Effector memory CD8-positive, alpha-beta T cell (primary cell): ENCODE measurements at places on chromosomes 13 and 19.

- DNase-seq: no peak
Observed at GRCh38 chr19:42293540-42293939, 8.4 kb upstream of the PRR19 start.

DNA sequence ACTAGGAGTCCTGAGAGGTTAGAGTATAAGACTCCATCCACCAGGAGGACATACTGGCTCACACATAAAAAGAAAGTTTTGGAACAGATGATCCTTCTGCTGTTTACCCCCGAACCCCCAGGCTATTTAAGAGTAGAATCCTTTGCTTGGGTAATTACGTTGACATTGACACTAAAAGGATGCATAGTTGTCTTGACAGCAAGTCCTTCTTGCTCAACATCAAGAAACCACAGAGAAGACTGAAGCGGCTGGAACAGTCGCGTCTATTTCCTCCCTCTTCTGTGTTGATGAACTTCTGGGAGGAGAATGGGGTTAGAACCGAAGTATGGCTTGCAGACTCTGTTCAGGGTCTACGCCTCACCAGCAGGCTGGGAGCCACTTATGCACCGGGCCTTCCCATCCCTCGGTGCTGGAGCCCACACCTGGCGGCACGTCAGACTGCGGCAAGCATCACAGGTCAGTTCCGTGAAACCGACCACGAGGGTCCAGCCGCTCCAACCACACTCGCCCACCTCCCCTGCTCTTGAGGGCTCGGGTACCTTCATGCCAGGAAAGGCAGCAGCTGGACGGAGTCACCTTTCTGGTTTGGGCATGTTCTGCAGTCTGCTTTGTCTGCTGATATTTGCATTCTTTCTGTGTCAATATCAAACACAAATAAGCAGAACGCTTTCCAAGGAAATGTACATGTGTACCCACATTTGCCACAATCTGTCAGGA, 42.4 kb upstream of the RANBP3 start:
- DNase-seq: no peak

DNA sequence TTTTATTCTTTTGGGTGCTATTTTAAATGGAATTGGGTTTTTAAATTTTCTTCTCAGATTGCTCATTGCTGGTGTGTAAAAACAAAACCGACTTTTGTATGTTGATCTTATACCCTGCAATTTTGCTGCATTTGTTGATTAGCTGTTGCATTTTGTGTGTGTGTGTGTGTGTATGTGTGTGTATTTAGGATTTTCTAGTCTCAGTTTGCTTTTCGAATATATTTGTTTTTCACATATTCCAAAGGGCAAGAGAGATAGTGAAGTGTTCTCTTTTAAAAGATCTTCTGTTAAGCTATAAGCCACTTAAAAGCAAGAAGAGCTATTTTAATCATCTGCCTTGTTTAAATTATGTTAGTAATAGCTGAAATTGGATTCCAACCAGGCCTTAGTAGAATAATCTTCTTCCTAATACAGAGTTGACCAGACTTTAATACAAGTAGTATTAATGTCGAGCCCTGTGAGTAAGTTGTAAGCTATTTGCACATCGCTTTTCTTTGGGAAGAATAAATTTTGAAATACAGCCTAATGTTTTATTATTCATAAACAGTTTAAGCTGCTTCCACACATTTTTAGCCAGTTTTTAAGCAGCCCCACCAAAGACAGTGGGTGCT, 57.4 kb downstream of the TM9SF2 start:
- no peak for DNase-seq

GRCh38 chr19:32471811-32472210, 66.2 kb downstream of the DPY19L3 start:
- DNase-seq: no peak

DNA sequence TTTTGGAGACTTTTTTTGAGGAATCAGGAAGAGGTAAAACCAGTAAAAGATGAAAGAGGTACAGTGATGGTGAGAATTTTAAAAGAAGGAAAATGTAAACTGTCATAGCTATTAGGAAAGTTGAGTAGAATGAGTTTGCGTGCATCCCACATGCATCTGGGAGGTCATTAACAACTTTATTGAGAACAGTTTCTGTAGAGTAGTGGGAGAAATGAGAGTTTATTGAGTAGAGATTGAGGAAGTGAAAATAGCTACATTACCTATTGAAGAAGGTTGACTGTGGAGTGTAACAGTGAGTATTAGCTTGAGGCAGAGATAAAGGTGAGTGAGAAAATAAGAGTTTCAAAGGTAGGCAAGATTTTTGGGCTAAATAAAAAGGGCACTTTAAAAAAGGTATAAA, 38.7 kb downstream of the BRCA2 start:
- no peak for DNase-seq

DNA sequence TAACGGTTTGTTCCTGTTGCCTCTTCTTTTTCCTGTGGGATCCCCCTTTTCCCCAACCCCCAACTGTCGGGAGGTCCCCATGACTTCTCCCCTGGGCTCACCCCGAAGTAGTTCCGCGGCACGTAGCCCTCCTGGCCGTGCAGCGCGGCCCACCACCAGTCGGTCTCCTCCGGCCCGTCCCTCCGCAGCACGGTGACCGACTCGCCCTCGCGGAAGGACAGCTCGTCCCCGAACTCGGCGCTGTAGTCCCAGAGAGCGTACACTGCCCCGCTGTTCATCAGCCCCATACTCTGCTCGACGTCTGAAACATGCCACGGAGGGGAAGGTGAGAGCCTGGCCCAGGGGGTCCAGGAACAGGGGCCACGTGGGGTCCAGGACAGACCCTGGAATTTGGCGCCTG, 12.1 kb upstream of the ERCC2 start:
- DNase-seq: no peak

GRCh38 chr13:78764665-78765064, 105.7 kb upstream of the OBI1 start:
- DNase-seq: no peak

GRCh38 chr19:28500296-28500695, 712.7 kb downstream of the UQCRFS1 start:
- no peak for DNase-seq

- DNase-seq: no peak
Observed at GRCh38 chr19:11705474-11705873, 33.3 kb downstream of the ZNF823 start.

- DNase-seq: no peak
Observed at GRCh38 chr13:20824762-20825476, 51.2 kb upstream of the EEF1AKMT1 start.

GRCh38 chr13:73531014-73531413, 472.2 kb downstream of the KLF5 start:
- no peak for DNase-seq

DNA sequence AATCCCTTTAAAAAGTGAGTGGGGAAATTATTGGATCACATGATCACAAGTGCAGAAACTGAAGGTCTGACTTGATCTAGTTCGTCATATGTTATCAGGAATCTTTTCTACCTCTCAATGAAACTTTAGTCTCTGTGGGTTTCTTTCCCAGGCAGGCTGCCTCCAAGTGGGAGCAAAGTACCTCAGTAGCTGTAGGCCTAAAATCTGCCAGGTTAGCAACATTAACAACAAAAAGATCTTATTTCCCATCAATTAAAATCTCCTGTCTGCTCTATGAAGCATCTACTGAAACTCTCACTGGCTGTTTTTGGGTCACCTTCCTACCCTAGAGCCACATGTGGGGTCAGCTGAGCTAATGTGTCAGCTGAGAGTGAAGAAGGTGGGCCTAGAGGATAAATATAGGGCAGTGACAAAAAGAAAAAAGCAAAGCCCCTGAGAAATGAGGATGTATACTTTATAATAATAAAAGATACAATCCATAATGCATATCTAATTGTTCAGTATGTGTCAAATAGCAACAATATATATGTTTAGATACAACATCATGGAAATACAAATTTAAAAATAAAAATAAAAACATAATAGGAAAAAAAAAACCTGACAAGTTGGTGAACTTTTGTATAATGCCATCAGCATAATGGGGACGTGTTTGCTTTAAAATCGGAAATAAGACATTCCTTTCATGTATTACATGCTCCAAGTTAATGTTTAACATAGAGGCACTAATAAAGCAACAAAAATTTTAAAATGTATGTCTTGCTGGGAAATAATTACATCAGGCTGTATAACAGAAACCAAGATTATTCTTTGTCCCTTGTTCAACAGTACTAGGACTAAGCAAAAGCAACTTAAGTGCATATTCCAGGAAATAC, 141.1 kb downstream of the GPC5 start:
- no peak for DNase-seq

DNA sequence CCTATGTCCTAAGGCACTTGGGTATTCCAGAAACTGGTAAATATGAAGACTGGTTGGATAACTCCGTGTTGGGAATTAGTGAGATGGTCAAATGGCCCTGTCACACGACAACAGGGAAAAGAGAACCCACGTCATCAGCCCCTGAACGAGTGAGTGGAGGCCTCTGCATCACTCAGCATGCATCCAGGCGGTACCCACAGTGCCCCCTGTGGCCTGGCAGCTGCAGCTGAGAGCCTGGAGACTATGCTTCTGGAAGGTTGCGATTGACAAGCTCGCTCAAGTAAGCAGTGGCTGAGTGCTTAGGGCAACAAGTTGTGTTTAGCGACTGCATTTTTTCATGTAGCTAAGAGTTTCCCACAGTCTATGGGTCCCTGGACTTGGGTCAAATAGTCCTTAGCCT, 55.9 kb downstream of the COL4A2 start:
- DNase-seq: no peak

DNA sequence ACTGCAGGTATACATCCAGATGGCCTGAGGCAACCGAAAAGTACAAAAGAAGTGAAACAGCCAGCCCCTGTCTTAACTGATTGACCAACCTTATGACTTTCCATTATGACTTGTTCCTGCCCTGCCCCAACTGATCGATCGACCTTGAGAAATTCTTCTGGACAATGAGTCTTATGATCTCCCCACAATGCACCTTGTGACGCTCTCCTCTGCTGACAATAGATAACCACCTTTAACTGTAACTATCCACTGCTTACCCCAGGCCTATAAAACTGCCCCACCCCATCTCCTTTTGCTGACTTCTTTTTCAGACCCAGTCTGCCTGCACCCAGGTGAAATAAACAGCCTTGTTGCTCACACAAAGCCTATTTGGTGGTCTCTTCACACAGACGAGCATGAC, 11.2 kb downstream of the ZNF83 start:
- DNase-seq: no peak

DNA sequence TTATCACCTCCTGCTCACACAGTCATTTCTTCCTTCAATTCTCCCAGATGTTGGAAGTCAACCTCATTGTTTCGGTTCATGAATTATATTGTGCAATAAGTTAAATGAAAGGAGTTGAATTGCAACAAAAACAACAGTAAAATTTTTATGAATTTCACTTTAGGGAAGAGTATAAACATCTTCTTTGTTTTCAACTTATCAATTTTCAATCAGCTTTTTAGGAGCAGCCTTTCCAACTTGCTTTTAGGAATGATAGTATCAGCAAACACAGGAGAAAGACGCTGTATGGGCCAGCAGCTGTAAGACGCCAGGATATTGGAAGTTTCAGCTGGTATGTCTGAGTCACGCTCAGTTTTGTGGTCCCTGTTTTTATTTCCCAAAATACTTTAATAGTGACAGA, 132.5 kb upstream of the ARGLU1 start:
- DNase-seq: no peak

GRCh38 chr13:109521719-109522118, 264.7 kb downstream of the IRS2 start:
- no peak for DNase-seq

DNA sequence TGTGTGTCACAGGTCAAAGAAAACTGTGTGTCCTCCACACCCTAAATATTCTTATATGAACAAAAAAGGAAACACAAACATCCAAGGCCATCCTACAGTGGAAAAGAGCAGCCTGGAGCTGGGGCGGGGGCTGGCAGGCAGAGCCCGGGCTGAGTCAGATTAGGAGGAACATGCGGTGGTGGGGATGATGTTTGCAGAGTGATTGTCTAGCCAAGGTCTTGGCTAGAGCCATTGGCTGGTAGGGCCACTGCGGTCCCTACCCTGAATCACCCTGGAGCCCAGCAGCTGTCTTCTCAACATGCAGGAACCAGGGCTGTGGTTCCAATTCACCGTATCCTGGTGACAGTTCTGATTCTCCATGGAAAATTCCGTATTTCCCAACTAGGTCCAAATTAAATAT, 439.5 kb downstream of the FGF9 start:
- DNase-seq: no peak

DNA sequence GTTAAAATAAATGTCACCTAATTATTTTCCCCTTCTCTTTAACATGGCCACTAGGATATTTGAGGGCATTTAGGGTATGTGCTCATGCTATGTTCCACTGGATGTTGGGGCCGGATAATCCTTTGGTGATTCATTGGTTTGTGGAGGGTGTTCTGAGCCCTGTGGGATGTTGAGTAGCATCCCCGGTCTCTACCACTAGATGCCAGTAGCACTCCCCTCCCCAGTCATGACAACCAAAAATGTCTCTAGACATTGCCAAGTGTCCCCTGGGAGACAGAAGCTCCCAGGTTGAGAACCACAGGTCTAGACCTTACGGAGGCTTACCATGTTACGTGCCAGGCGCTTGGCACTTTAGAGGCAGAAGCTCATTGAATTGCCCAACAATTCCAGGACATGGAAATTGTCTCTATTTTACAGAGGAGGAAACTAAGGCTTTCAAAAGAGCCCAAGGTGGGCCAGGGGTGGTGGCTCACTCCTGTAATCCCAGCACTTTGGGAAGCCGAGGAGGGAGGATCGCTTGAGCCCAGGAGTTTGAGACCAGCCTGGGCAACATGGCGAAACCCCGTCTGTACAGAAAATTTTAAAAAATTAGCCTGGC, 14.1 kb downstream of the SHANK1 start:
- DNase-seq: no peak
